CD4-positive, alpha-beta T cell treated with Interleukin-17A for 1 hour (primary cell): ENCODE measurements at places on chromosomes 4 and X.

DNA sequence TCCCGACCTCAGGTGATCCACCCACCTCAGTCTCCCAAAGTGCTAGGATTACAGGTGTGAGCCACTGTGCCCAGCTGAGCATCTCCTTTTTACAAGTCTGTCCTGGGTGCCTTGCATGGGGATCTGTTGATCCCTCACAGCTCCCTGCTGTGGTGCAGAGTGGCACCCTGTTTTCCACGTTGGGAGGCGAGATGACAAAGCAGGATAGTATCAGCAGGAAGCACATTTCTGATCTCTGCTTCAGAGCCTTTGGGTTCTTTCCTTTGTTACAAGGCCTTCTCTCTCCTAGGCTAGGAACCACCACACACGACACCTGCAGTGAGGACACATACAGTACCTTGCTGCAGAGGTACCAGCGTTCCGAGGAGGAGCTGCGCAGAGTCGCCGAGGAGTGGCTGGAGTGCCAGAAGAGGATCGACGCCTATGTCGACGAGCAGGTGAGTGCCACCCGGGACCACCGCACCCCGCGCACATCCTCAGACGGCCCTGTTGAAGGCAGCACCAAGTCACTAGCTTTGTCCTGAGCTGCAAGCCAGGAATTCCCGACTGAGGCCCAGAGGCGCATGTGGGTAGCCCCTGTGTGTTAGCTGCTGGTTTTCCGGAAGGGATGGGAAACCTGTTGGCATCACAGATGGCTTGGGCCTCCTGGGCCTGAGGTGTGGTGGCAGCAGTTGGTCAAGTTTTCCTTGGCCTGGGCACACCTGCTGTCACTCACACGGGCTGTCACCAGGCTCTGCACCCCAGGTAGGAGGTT, 109.6 kb downstream of the TNIP2 start:
- no peak for DNase-seq

DNA sequence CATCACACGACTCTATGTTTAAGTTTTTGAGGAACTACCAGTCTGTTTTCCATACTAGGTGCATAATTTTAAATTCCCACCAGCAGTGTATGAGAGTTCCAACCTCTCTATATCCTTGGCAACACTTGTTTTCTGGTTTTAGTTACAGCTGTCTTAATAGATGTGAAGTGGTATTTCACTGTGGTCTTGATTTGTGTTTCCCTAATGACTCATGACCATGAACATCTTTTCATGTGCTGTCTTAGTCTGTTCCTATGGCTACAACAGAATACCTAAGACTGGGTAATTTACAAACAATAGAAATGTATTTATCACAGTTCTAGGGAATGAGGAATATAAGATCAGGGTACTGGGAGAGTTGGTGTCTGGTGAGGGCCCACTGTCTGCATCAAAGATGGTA, 51.5 kb upstream of the GPR78 start:
- no peak for DNase-seq

GRCh38 chr4:102501447-102501696, 213 bp downstream of the NFKB1 start:
- DNase-seq: no peak

- DNase-seq: no peak
Observed at GRCh38 chr4:11415409-11416070, 13.2 kb downstream of the HS3ST1 start.

DNA sequence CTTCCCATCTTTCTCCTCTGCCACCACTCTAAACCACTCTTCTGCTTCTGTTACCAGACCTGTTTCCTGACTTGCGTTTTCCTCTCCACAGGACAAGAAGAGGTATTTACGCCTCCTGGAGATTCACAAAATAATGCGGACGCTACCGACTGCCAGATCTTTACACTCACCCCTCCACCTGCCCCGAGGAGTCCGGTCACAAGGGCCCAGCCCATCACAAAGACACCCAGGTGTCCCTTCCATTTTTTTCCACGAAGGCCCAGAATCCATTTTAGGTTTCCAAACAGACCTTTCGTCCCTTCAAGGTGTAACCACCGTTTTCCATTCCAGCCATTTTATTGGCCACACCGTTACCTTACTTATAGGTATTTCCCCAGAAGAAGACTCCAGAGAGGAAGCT, 8.2 kb downstream of the ODAPH start:
- no peak for DNase-seq

GRCh38 chrX:17621566-17622270, 115.6 kb upstream of the SCML1 start:
- DNase-seq: no peak

DNA sequence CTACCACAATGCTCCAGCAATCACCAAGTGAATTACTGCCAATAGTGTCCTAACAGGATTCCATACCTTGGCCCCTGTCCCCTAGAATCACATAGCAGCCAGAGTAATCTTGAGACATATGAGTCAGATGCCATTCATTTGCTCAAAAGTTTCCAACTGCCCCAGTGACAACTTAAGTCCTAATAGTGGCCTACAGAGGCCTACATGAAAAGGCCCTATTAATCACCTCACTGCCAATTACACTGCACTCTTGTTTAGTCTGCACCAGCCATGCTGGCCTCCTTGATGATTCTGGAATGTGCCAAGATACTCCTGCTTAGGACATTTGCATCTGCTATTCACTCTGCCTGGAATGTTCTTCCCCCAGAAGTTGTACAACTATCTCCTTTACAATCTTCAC, 130.7 kb downstream of the NR3C2 start:
- DNase-seq: no peak

GRCh38 chrX:11704725-11705495, 39.2 kb upstream of the ARHGAP6 start:
- no peak for DNase-seq

DNA sequence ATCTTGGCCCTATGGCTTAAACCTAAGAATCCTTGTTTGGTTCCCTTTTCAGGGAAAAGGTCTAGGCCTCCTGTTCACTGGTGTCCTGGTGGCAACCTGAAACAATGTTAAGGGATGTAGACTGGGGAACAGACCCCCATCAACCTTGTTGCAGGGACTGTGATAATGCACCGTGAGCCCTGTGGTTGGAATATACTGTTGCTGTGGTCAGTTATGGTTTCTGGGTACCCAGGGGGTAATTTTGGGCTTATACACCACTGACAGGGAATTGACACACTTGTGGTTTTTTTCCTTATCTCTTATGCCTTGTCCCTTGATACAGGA, 64.0 kb upstream of the WDR1 start:
- no peak for DNase-seq

- no peak for DNase-seq
Observed at GRCh38 chr4:7322166-7322991, 112.4 kb downstream of the PSAPL1 start.

DNA sequence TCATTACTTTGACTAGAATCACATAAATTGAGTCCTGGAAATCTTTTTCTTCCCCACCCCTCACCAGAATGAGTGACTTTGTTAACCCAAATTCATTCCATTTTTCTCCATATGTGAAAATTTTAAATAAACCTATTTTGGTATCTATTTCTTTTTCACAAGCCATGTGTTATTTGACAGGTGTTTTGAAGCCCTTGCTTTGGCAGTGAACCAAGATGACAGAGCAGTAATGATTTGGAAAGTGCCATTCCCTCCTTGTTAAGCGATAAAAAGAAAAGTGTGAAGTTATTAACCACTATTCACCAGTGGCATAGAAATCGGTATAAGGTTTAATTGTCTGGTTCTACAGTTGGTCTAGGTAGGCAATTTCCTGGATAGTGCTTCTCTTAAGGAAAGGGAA, 66.1 kb downstream of the POLA1 start:
- no peak for DNase-seq

- DNase-seq: peak; percentile 4
Observed at GRCh38 chr4:138190452-138190858, 51.7 kb downstream of the SLC7A11 start.

DNA sequence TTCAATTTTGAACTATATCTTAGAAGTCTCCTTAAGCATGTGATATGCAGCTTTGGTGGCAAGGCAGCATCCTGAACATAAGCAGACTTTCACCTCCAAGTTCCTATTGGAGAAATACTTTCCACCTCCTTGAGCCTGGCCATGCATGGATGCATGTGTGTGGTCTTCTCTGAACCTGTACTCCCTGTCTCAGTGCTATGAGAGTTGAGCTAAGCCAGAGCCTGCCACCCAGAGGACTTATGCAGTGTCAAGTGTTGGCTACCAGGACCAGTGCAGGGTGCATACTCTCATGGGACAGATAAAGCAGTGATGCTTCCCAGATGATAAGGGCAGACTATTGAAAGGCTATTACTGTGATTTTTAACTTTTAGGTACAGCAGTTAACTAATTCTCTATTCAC, 105.6 kb downstream of the TSPAN7 start:
- DNase-seq: no peak

GRCh38 chr4:182492423-182492822, 249.2 kb downstream of the TENM3 start:
- DNase-seq: no peak

- no peak for DNase-seq
Observed at GRCh38 chrX:29903360-29903759, 312.0 kb upstream of the MAGEB2 start.

DNA sequence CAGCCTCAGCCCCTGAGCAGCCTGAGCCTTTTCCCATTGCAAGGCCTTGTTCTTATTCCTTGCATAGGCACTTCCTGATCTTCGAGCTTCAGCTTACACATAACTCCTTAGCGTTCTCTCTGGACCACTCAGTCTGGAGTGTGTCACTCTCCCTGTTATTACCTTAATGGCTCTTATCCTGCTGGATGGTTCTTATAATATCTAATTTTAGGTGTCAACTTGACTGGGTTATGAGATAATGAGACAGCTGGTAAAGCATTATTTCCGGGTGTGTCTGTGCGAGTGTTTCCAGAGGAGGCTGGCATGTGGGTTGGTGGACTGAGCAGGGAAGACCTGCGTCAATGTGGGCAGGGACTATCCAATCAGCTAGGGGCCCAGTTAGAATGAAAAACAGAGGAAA, 75.7 kb downstream of the HAUS3 start:
- DNase-seq: no peak

- no peak for DNase-seq
Observed at GRCh38 chrX:121832446-121832845, 785.0 kb downstream of the GLUD2 start.

- no peak for DNase-seq
Observed at GRCh38 chrX:40209951-40210617, 112.3 kb upstream of the BCOR start.

DNA sequence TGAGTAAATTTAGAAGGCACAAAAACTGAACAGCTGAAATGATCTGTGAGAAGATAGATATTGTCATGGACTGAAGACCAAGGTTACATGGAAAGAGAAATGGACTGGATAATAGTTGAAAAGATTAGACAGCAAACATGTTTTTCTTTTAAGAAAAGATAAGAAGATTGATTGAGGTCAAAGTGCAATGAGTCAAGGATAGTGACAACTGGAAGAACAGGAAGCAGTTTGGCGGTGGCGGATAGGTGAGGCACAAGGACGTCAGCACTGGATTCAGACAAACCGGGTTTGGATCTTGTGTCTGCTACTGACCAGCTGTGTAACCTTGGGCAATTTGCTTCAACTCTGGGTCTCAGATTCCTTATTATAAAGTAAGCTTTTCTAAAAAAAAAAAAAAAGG, 2.0 kb upstream of the HPGD start:
- no peak for DNase-seq

DNA sequence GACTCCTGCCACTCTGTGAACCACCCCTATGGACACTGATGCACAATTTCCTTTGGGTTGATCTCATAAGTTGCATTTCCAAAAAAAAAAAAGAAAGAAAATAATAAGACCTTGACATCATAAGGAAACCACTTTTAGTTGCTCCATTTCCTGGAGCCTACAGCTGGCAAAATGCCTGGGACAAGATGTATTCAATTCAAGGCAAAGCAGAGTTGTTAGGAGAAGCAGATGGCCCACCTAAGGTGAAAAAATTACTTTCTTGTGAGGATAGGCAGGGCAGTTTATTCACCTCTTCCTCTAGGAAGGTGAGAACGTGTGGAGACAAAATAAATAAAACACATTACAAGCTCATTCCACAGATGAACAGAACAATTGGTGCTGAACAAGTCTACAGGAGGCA, 14.1 kb upstream of the SCRG1 start:
- DNase-seq: no peak

- DNase-seq: no peak
Observed at GRCh38 chr4:144663834-144664475, 18.0 kb downstream of the HHIP start.

DNA sequence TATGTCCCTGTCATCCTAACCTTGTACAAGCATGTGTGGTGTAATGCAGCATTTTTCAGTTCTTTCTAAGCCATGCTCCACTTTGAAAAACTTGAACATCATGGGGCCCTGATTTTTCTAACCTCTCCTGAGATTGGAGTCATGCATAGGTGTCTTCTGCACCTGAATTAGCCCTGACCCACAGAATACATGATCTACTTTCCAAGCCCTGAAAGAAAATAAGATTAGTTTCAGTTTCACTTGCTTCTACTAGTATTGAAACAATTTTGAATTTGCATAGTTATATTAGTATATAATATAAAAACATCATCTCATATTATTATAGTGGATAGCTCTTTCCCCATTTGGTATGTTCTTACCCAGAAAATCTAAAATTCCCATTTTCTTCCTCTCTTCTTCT, 178.2 kb downstream of the HS3ST1 start:
- DNase-seq: no peak

- no peak for DNase-seq
Observed at GRCh38 chr4:148986951-148987350, 544.7 kb upstream of the NR3C2 start.

DNA sequence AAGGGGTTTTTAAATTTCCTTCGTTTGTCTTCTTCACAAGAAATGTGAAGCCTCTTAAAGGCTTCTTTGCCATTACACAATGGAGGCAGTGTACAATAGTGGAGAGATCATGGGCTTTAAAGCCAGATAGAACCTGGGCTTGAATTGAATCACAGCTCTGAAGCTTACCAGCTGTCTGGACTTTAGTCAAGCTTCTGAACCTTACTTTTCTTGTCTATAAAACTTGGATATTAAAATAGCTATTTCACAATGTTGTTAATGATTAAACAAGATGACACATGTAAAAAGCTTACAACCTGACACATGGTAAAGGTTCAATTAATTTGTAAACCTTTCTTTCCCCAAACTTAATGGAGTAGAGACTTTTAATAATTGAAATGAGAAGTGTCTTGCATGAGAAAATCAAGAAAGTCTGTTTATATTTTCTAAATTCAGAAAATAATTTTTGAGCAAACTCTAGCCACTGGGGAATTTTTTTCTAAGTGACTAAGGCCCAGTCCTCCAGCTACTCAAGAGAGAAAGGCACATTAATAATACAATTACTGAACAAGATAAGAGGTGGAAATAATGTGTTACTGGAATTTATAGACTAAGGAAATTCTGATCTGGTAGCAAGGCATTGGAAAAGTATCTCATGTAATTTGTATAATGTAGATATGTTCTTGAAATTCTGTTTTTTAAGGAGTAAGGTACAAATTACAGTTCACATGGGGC, 21.7 kb upstream of the TBC1D8B start:
- no peak for DNase-seq

GRCh38 chr4:61204353-61205060, 4.4 kb downstream of the ADGRL3 start:
- DNase-seq: no peak

GRCh38 chrX:103716962-103717361, 6.3 kb downstream of the TMEM31 start:
- DNase-seq: no peak
